ENCODE measurements at places on chromosomes 1 and 21. TPM values are rescaled to one million over a fixed set of nuclear protein-coding genes. Genes with fewer than 3 reads are reported as not detected.

Gene LYPD8
- not detected for total RNA-seq

GRCh38 chr1:40392221-40392620 is 18.7 kb downstream of the SMAP2 start:
- no peaks in the 10 kb centered on the region for H3K27me3 ChIP-seq
- no peak overlapping the region for H3K27ac ChIP-seq
- H3K36me3 ChIP-seq, result no peaks in the 10 kb centered on the region
- no peak overlapping the region for H3K4me3 ChIP-seq
- H3K4me1 ChIP-seq, result no peaks in the 10 kb centered on the region

- no peak overlapping the region for H3K27ac ChIP-seq
- no peaks in the 10 kb centered on the region for H3K27me3 ChIP-seq
- DNase-seq, result no peak
- H3K4me1 ChIP-seq, result no peaks in the 10 kb centered on the region
Measured at GRCh38 chr1:242411901-242412300, 112.6 kb downstream of the PLD5 start.

DNA sequence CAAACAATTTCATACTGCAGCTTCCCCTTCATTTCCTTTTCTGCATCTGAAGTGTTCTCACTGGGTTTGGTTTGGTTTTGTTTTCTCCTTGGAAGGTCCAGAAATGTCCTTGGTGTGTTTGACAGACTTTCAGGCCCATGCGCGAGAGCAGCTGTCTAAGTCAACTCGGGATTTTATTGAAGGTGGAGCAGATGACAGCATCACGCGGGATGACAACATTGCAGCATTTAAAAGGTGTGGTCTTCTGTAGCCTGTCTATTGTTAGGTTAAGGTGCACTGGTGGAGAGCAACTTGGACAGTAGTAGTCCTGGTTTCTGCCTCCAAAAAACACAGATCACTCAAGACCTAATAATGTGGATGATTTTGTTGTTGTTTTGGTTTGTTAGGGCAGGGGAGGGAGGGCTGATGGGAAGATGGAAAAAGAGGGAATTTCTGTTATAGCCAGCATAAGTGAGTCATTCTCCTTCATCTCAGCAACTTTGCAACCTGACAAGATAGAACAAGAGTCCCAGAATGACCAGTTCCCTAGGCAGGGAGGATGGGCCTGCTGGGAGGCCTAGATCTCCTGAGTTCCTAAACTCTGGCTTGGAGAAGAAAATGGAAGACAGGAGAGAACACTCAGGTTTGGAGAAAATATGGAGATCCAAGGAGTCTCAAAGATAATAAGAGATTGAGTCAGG is 12.5 kb downstream of the HAO2 start:
- no peak overlapping the region for H3K4me3 ChIP-seq
- no peak overlapping the region for H3K27ac ChIP-seq
- H3K27me3 ChIP-seq, result no peaks in the 10 kb centered on the region
- peaks cover 9% of the 10 kb centered on the region for H3K4me1 ChIP-seq

DNA sequence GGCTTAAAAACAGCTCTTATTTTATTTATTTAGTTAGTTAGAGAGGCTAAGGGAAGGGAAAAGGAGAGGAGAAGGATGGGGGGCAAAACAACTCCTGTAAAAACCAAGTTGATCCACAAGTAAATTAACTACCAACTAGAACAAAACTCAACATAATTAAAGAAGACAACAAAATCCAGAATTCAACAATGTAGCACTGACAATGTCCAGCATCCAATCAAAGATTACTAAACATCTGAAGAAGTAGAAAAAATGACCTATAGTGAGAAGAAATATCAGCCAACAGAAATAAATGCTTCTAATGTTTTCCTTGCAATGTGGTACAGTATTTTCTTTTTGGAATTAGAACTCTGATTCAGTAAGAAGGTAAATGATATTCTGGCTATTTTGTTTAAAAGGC is 160.1 kb downstream of the CDC7 start:
- no peak overlapping the region for H3K4me3 ChIP-seq
- H3K4me1 ChIP-seq, result no peaks in the 10 kb centered on the region
- no peak overlapping the region for H3K27ac ChIP-seq
- H3K36me3 ChIP-seq, result no peaks in the 10 kb centered on the region
- H3K27me3 ChIP-seq, result no peaks in the 10 kb centered on the region
- no peak for DNase-seq

DNA sequence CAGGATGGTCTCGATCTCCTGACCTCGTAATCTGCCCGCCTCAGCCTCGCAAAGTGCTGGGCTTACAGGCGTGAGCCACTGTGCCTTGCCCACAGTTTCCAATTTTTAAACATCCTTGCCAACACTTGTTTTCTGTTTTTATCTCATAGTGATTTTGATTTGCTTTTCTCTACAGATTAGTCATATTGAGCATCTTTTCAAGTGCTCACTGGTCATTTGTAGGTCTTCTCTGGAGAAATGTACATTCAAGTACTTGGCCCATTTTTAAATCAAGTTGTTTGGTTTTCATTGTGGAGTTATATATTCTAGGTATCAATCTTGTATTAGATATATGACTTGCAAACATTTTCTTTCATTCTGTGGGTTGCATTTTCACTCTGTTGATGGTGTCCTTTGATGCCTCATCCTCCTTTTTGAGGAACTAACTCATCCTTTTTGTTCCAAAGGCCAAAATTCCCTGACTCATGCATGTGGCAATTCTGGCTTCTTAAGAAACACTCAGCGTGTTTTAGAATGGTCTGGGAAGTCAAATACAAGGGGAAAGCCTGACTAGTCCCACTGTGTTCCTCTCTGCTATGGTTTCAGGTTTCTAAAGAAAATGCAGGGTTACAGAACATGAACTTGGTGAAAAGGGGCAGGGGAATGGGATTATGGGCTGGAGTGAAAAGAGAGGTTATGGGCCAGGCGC is 37.3 kb downstream of the PTAFR start:
- H3K4me1 ChIP-seq, result no peaks in the 10 kb centered on the region
- no peak overlapping the region for H3K4me3 ChIP-seq
- H3K36me3 ChIP-seq, result no peaks in the 10 kb centered on the region
- no peaks in the 10 kb centered on the region for H3K27me3 ChIP-seq

GRCh38 chr1:162676087-162676486 is 43.8 kb downstream of the DDR2 start:
- DNase-seq, result peak; percentile 83
- H3K27me3 ChIP-seq, result no peaks in the 10 kb centered on the region
- no peak overlapping the region for H3K4me3 ChIP-seq
- no peaks in the 10 kb centered on the region for H3K36me3 ChIP-seq
- H3K27ac ChIP-seq, result peak overlapping the region; percentile 92

All from adrenal gland (tissue), 19 donors.